ENCODE measurements at places on chromosomes 3 and 15.

DNA sequence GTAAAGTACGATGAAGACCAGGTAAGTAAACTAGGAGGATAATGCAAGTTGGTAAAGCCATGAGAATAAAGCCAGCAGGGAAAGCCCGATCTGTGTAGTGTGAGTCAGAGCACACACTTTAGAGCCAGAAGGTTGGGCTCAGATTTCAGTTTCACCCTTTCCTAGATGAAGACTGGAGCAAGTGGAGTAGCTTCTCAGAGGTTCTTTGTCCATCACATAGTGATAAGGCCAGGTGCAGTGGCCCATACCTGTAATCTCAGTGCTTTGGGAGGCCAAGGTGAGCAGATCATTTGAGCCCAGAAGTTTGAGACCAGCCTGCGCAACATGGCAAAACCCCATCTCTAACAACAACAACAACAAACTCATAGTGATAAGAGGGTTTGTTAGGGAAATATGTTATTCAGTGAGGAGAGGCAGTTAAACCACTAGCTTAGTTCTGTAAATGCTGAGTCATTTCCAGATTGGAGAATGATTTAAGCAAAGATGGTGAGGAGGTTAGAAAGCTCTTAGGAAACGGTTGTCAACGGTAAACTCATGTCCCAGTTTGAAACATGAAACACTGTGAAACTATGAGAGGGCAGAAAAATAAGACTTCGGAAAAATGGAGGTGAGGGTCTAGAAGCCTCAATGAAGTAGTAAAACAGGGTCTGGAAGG, 39.0 kb downstream of the IL12A start:
- H3K4me1 ChIP-seq: peaks cover 12% of the 10 kb centered on the region
- H3K27me3 ChIP-seq: no peaks in the 10 kb centered on the region
- H3K4me3 ChIP-seq: no peak overlapping the region
- H3K36me3 ChIP-seq: no peaks in the 10 kb centered on the region
- peak overlapping the region; percentile 58 for H3K27ac ChIP-seq
- peak; percentile 70 for DNase-seq

DNA sequence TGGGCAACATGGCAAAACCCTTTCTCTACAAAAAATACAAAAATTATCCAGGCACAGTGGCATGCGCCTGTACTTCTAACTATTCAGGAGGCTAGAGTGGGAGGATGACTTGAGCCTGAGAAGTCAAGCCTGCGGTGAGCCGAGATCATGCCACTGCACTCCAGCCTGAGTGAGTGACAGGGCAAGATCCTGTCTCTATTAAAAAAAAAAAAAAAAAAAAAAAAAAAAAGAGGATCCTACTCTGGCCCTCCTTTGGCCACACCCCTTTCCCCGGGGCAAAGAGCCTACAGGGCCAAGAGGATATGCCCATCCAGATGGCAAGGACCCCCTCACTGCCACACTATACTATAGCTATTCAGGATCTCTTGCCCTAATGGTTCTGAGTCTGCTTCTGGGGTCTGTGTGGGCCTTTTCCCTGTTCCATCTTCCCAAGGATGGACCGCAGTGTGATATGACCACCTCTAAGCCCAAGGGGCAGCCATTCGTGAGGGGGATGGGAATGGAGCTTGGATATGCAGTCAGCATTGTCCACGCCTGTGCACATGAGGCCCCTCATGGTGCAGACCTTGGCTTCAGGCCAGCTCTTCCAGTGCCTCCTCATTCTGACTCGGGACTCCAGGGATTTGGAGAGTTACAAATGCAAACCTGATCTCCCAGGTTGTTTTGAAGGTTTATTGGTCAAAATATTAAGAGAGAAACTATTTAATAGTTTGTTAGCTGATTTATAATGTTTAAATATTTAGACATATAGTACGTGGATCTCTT, 7.3 kb downstream of the TYRO3 start:
- H3K4me1 ChIP-seq: peaks cover 3% of the 10 kb centered on the region
- H3K27me3 ChIP-seq: no peaks in the 10 kb centered on the region
- H3K4me3 ChIP-seq: no peak overlapping the region
- H3K36me3 ChIP-seq: no peaks in the 10 kb centered on the region

DNA sequence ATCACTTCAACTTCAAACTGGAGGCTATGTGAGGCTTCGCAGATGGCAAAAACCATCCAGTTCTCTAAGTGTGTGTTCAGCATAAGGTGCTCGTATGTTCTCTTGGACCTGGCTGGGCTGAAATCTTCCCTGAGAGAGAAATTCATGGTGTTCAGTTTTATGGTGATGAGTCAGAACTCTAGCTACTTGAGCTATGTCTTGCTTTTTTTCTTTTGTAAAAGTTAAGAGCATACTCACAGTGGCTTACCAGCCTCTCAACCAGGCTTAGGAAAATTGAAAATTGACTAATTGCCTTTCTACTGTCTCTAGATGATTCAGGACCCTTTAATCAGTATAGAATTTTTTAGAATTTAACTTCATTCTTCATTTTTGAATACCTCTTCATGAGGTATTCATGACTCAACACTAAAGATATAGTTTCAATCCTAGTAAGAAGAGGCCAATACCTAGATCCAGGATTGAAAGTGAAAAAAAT, 617.5 kb downstream of the TBL1XR1 start:
- no peaks in the 10 kb centered on the region for H3K4me1 ChIP-seq
- no peak overlapping the region for H3K4me3 ChIP-seq
- H3K27me3 ChIP-seq: no peaks in the 10 kb centered on the region
- DNase-seq: peak; percentile 70
- H3K27ac ChIP-seq: no peak overlapping the region

DNA sequence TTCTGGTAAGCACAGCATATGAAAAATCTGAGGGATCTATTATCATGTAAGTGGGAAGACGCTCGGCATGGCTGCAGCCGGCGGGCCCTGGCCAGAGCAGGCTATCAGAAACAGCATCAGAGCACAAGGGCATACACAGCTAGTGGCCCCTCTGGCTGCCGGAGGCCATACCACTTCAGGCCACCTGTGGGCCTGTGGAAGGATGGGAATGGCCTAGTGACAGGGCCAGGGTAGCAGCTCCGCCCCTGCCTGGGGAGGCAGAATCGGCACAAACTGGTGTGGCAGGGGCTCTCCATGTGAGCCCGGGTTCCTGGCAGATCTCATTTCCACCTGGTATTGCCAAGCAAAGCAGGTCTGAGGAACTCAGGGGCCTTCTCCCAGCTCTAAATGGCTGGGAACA, 46.4 kb downstream of the SH3BP5 start:
- no peak for DNase-seq
- H3K27ac ChIP-seq: no peak overlapping the region
- H3K27me3 ChIP-seq: no peaks in the 10 kb centered on the region

DNA sequence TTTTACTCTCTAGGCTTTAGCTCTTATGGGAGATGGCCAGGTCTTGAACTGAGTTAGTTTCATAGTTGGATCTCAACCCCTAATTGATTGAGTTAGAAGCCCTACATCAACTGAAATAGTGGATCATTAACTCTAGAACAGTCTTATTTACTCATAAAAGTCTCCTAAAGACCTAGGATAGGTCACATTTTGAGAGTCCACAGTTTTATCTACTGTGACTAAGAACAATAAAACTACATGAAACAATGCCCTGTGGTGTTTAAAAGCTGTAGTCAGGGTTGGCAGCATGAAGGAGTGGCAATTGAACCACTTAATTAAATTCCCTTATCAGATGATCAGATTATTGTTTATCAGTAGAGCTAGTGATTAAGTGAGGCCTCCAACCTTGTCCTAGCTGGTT, 22.2 kb upstream of the IDH2 start:
- H3K27ac ChIP-seq: no peak overlapping the region
- no peaks in the 10 kb centered on the region for H3K36me3 ChIP-seq
- H3K4me1 ChIP-seq: no peaks in the 10 kb centered on the region
- no peak for DNase-seq

DNA sequence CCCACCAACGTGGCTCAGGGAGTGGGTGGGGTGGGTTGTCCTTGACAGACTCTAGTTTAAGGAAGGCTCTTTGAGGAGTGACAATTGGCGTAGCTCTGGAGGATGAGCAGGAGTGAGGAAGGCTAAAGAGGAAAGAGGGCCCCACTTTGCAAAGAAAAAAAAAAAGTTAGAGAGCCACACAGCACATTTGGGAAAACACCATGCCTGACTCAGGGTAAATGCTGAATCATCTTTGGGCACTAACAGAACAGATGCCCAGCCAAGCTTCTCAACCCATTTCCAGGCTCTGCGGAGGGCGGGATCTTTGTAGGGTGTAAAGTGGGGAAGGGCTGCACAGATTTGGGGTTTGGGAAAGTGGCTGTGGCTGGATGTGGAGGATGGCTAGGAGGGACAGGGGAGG, 179.1 kb upstream of the RGMA start:
- H3K27me3 ChIP-seq: no peaks in the 10 kb centered on the region
- no peaks in the 10 kb centered on the region for H3K4me1 ChIP-seq
- H3K4me3 ChIP-seq: no peak overlapping the region
- no peaks in the 10 kb centered on the region for H3K36me3 ChIP-seq

DNA sequence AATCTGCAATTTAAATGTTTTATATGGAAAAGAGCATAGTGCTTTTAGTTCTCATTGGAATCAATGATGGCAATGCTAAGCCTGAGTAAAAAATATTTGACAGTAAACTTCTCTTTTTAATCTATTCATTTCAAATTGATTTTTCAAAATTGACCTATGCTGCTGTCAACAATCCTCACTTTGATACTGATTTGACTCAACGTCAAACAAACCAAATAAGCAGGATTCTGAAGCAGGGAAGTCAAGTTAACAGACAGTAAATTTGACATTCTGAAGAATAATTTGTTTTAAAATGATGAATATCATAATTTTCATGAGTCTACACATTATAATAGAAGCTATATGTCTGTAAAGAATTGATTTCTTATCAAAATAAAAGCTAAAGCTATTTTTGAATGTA, 1053.1 kb downstream of the DIPK2A start:
- H3K27me3 ChIP-seq: no peaks in the 10 kb centered on the region
- no peaks in the 10 kb centered on the region for H3K4me1 ChIP-seq
- no peak overlapping the region for H3K27ac ChIP-seq
- H3K36me3 ChIP-seq: no peaks in the 10 kb centered on the region

GRCh38 chr15:75749820-75750219, 37.2 kb upstream of the CSPG4 start:
- no peaks in the 10 kb centered on the region for H3K36me3 ChIP-seq
- no peaks in the 10 kb centered on the region for H3K27me3 ChIP-seq
- no peak overlapping the region for H3K27ac ChIP-seq
- H3K4me1 ChIP-seq: no peaks in the 10 kb centered on the region

DNA sequence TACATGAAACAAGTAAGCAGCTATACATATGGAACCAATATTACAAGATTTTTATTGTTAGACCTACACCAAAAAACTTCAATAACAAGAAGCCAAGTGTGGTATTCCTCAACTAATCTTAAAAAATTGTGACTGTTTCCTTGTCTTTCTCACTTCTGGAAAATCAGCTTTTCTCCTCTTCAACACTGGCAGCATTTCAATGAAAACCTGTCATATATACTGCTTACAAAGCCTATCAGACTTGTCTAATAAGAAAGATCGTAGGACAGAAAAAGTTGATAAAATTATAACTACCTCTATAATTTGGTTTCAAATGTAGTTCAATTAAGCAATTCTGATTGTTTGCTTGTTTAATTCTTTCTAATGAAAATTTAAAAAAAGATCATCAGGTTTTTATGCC, 55.1 kb downstream of the CBLB start:
- no peaks in the 10 kb centered on the region for H3K4me1 ChIP-seq
- DNase-seq: no peak
- no peak overlapping the region for H3K4me3 ChIP-seq
- no peaks in the 10 kb centered on the region for H3K27me3 ChIP-seq
- no peaks in the 10 kb centered on the region for H3K36me3 ChIP-seq

DNA sequence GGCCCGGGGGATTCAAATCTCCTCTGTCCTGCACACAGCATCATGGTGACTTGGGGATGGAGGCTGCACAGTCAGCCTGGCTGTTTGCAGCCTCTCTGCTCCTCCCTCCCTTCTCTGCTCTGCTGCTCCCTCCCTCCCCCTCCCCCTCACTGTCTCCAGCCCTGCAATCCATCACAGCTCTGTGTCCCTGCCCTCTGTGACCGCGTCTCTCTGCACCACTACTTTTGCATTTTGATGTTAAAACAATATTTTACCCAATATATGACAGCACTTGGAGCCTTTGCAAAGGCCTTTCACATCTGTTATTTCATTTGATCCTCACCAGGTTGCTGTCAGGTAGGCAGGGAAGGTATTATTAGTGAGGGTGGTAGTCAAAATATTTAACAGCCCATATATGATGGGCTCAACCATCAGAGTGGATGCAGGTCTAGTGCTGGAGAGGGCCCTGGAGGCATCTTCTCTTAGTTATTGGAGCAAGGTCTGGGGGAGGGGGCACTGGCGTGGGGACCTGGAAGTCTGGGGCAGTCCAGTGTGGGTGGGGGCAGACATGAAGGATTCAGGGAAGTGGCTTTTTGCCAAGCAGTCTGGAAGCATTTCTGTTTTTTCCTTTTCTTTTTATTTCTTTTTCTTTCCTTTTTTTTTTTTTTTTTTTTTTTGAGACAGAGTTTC, 16.3 kb upstream of the VPS8 start:
- no peaks in the 10 kb centered on the region for H3K27me3 ChIP-seq
- no peaks in the 10 kb centered on the region for H3K36me3 ChIP-seq
- H3K27ac ChIP-seq: no peak overlapping the region
- H3K4me3 ChIP-seq: no peak overlapping the region

DNA sequence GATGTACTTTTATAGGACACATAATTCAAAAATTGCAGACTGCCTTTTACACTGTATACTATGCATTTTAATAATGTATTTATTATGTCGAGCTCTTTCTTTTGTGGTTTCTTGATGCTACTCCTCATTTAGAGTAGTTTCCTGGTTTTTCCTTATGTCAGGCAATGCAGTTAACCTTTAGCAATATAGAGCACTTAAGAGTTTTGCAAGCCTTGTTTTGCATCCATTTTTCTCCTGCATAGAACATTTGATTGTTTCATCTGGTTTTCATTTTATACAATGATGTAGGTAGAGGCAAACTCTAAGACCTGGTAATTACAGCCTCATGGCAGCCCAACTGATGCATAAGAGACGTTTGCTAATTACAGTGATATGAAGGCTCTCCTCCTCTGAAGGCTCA, 86.3 kb downstream of the PDZRN3 start:
- no peak overlapping the region for H3K4me3 ChIP-seq
- H3K27me3 ChIP-seq: no peaks in the 10 kb centered on the region
- H3K4me1 ChIP-seq: peaks cover 3% of the 10 kb centered on the region
- DNase-seq: no peak

GRCh38 chr3:168024537-168024941, 71.2 kb downstream of the GOLIM4 start:
- peak overlapping the region; percentile 91 for H3K27ac ChIP-seq
- H3K36me3 ChIP-seq: peaks cover 9% of the 10 kb centered on the region
- H3K4me3 ChIP-seq: no peak overlapping the region

- H3K27me3 ChIP-seq: no peaks in the 10 kb centered on the region
- H3K4me1 ChIP-seq: no peaks in the 10 kb centered on the region
- DNase-seq: no peak
- no peak overlapping the region for H3K4me3 ChIP-seq
Measured at GRCh38 chr15:29621616-29622015, 200.7 kb downstream of the TJP1 start.

- no peaks in the 10 kb centered on the region for H3K36me3 ChIP-seq
- no peaks in the 10 kb centered on the region for H3K4me1 ChIP-seq
- peak overlapping the region; percentile 78 for H3K27ac ChIP-seq
- H3K27me3 ChIP-seq: no peaks in the 10 kb centered on the region
Measured at GRCh38 chr3:183634707-183635106, 716 bp upstream of the KLHL24 start.

DNA sequence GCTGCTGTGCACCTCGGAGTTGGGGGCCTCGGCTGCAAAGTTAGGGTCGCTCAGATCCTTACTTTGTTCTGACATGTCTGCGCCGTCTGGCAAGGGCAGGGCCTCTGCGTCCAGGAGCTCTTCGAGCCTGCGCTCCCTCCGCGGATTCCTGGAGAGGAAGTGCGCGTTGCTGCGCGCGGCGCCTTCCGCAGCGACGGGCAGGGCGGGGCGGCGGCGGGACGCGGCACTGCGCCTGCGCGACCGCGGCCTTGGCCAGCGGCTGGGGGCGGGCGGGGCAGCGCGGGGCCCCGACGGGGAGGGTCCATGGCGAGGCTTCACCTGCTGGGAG, at the start of gene NDN:
Gene NDN (minus strand): TSS at position 163 of the 328 bp plus-strand sequence. CDS start 88 bp downstream, at position 75.
- no peaks in the 10 kb centered on the region for H3K4me1 ChIP-seq
- peak; percentile 67 for DNase-seq
- H3K4me3 ChIP-seq: no peak within 1 kb of the TSS
- no peak within 1 kb of the TSS for H3K27ac ChIP-seq

All from fibroblast of lung (primary cell).